ENCODE measurements at places on chromosomes 7 and 10. TPM values are rescaled to one million over a fixed set of nuclear protein-coding genes. Genes with fewer than 3 reads are reported as not detected.

- no peak for DNase-seq
- H3K27ac ChIP-seq, result peak overlapping the region; percentile 38
- 0 out of 2 replicates have a peak, but pooled peaks cover 1% of the 10 kb centered on the region for H3K36me3 ChIP-seq
- H3K4me1 ChIP-seq, result peaks cover 12% of the 10 kb centered on the region
- no peaks in the 10 kb centered on the region for H3K27me3 ChIP-seq
- H3K4me3 ChIP-seq, result peak overlapping the region; percentile 54
Measured at GRCh38 chr10:119205894-119206602, 1.3 kb upstream of the GRK5 start.

DNA sequence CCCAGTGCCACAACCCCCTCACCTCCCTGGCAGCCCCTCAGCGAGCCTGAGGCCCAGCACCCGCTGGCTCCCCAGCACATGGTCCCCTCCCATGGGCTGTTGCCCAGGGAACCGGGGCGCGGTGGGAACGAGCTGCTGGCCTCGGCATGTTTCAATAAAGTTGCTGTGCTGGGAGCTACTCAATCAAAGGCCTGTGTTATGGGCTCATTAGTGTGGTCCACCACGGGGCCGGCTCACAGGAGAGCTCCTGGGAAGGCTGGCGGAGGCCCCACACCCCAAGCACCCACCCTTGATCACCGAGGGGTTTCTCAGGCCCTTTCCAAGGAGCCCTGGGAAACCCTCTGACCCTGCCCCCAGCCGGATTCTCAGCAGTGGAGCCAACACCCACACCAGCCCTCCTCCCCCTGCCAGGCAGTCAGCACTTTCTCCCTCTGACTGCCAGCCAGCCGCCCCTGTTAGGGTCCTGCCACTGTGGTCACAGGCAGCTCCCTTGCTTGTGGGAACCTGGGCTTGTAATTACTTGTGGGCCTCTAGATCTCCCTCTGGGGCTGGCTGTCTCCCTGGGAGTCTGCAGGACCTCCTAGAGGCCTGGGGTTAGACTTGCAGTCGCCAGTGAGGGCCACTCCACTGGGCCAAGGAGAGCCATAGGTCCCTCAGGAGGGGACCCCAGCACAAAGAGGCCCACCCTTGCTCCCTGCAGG lies 24.8 kb upstream of the TRIM8 start:
- DNase-seq, result no peak
- H3K4me3 ChIP-seq, result no peak overlapping the region
- H3K4me1 ChIP-seq, result peaks cover 32% of the 10 kb centered on the region
- no peaks in the 10 kb centered on the region for H3K27me3 ChIP-seq
- 0 out of 2 replicates have a peak overlapping the region, but pooled peaks have one; percentile 12 for H3K27ac ChIP-seq
- H3K36me3 ChIP-seq, result peaks cover 28% of the 10 kb centered on the region

GRCh38 chr10:29751684-29752083 lies 116.9 kb upstream of the SVIL start:
- H3K27ac ChIP-seq, result no peak overlapping the region
- no peak for DNase-seq
- H3K36me3 ChIP-seq, result no peaks in the 10 kb centered on the region
- peaks cover 2% of the 10 kb centered on the region for H3K27me3 ChIP-seq

GRCh38 chr10:60732198-60732806 lies 46.0 kb upstream of the CDK1 start:
- H3K27me3 ChIP-seq, result peaks cover 51% of the 10 kb centered on the region
- 0 out of 2 replicates have a peak, but pooled peaks cover 2% of the 10 kb centered on the region for H3K4me1 ChIP-seq
- no peak overlapping the region for H3K4me3 ChIP-seq

DNA sequence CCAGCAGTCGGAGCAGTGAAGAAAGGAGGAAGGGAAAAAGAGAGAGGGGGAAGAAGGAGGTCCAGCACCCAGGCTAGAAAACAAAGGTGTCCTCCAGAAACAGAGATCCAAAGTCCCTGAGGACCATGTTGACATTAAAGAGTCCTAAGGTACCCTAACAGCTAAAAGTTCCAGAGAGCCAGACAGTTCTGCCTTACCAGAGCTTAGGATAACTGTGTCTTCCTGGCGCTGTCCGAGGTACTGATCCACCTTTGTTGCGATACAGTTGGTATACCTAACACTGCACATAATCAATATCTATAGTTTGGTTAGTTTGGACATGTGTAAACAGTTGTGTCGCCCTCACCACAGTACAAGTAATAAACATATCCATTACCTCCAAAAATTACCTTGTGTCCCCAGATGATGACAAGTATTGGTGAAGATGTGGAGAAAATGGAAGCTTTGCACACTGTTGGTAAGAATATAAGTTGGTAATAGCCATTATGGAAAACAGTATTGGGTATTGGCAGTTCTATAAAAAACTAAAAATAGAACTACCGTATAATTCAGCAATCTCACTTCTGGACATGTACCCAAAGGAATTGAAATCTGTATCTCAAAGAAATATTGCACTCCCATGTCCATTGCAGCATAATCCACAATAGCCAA lies 59.8 kb downstream of the GRID1 start:
- no peak overlapping the region for H3K4me3 ChIP-seq
- H3K4me1 ChIP-seq, result no peaks in the 10 kb centered on the region
- H3K27ac ChIP-seq, result no peak overlapping the region
- H3K27me3 ChIP-seq, result no peaks in the 10 kb centered on the region
- H3K36me3 ChIP-seq, result no peaks in the 10 kb centered on the region

DNA sequence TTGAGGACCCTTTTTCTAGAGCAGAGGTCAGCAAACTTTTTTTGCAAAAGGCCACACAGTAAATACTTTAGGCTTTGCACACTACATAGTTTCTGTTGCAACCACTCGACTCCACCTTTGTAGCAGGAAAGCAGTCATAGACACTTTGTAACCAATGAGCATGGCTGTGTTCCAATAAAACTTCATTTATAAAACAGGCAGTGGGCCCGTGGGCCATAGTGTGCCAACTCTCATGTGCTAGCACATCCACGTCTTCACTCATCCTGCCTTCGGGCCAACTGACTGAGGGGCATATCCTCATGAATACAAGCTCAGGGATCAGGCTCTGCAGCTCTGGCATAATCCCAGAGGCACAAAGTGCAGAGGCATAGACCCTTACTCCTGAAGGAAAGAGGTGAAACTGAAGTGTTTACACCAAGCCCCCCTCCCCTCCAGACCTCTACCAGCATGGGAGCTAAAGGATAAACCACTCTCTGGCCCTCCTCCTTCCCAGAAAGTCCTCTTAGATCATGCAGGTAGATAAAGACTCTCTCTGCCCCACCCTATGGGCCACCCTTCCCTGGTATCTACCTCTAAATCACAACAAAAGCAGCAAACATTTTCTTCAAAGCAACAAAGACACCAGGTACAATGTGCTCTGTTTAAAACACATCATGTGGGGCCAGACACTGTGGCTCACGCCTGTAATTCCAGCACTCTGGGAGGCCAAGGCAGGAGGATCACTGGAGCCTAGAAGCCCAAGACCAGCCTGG lies 71.0 kb downstream of the DLG5 start:
- H3K27me3 ChIP-seq, result no peaks in the 10 kb centered on the region
- no peak overlapping the region for H3K4me3 ChIP-seq
- H3K36me3 ChIP-seq, result peaks cover 35% of the 10 kb centered on the region
- no peaks in the 10 kb centered on the region for H3K4me1 ChIP-seq

- H3K27me3 ChIP-seq, result no peaks in the 10 kb centered on the region
- no peaks in the 10 kb centered on the region for H3K36me3 ChIP-seq
- peak; percentile 40 for DNase-seq
- H3K27ac ChIP-seq, result no peak overlapping the region
- H3K4me1 ChIP-seq, result no peaks in the 10 kb centered on the region
- no peak overlapping the region for H3K4me3 ChIP-seq
Measured at GRCh38 chr7:24472093-24472492, 101.2 kb upstream of the PALS2 start.

DNA sequence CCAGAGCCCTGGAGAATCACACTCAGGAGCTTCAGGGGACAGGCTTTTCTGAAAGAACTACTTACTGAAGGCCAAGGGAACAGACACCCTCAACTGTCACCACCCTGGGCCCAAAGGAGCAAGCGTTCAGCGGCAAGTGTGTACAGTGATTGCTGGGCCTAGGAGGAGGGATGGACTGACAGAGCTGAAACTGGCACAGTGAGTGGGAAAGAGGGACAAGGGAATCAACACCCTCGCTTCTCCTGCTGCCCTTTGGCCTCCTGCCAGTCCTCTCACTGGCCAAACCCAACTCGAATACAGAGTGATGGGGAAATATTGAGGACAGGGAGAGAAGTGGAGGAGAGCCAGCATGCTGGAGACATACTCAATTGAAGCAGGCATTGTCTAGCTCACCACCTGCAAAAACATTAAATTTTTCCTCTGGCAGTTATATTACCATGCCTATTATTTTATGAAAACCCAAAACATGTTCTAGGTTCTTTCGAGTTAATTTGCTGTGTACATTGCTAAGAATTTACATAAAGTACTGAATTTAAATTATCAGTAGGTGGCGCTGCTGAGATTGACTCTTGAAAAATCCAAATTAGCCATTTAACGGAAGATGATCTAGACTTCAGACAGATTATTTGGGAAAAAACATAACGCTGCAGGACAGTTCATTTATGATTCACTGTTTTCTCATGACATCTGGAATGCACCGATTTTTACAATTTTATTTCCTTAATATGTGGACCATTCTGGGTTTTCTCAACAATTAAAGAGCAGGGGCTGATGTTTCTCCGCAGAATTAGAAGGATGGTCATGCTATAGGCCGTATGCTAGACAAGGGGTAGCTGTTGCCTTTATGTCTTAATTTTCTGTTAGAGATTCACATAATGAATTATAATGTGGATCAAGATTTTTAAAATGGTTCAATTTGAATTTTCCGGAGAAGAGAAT lies 14.7 kb upstream of the TMEM236 start:
- no peak overlapping the region for H3K27ac ChIP-seq
- H3K27me3 ChIP-seq, result no peaks in the 10 kb centered on the region
- no peaks in the 10 kb centered on the region for H3K4me1 ChIP-seq
- H3K4me3 ChIP-seq, result no peak overlapping the region

- no peaks in the 10 kb centered on the region for H3K4me1 ChIP-seq
- no peak overlapping the region for H3K27ac ChIP-seq
- H3K4me3 ChIP-seq, result no peak overlapping the region
- H3K36me3 ChIP-seq, result no peaks in the 10 kb centered on the region
- no peaks in the 10 kb centered on the region for H3K27me3 ChIP-seq
- peak; percentile 59 for DNase-seq
Measured at GRCh38 chr7:148540041-148540738, 50.4 kb upstream of the C7orf33 start.

GRCh38 chr10:58518775-58519174 lies 6.1 kb downstream of the BICC1 start:
- H3K36me3 ChIP-seq, result no peaks in the 10 kb centered on the region
- no peaks in the 10 kb centered on the region for H3K27me3 ChIP-seq
- H3K27ac ChIP-seq, result no peak overlapping the region
- DNase-seq, result peak; percentile 31

GRCh38 chr7:24756545-24757352 lies 515 bp downstream of the GSDME start:
- peak overlapping the region; percentile 86 for H3K27ac ChIP-seq
- no peaks in the 10 kb centered on the region for H3K27me3 ChIP-seq
- DNase-seq, result peak; percentile 59
- no peaks in the 10 kb centered on the region for H3K36me3 ChIP-seq

DNA sequence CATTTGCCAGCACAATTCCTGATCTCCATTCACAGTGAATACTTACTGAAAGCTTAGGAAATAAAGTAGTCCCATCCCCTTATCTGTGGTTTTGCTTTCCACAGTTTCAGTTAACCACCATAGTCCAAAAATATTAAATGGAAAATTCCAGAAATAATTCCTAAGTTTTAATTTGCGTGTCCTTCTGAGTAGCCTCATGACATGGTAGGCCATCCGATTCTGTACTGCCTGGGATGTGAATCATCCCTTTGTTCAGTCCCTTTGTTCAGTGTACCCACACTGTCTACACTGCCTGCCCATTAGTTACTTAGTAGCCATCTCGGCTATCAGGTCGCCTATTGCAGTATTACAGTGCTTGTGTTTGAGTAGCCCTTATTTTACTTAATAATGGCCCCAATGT lies 14.2 kb downstream of the RAB11FIP2 start:
- DNase-seq, result no peak
- H3K27ac ChIP-seq, result no peak overlapping the region
- H3K27me3 ChIP-seq, result no peaks in the 10 kb centered on the region
- 0 out of 2 replicates have a peak, but pooled peaks cover 2% of the 10 kb centered on the region for H3K36me3 ChIP-seq
- H3K4me3 ChIP-seq, result no peak overlapping the region
- H3K4me1 ChIP-seq, result no peaks in the 10 kb centered on the region

DNA sequence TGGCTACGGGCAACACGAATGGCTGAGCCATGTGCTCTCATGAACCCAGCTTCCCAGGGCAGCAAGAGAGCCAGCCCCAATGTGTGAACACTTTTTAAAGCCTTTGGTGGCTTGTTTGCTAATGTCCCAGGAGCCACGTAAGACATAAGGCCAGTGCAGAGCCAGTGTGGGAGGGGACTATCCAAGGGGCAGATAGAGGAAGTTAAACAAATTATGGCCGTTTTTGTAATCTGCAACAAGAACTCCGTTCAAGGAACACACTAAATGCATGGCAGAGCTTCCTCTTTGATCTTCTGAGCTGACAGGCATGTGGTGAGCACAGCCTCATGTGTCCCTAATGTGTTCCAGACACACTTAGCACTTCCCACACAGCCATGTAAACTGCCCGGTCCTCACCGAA lies 133.3 kb downstream of the TEX36 start:
- H3K4me1 ChIP-seq, result no peaks in the 10 kb centered on the region
- H3K4me3 ChIP-seq, result no peak overlapping the region
- H3K27ac ChIP-seq, result no peak overlapping the region
- DNase-seq, result no peak
- H3K36me3 ChIP-seq, result no peaks in the 10 kb centered on the region
- no peaks in the 10 kb centered on the region for H3K27me3 ChIP-seq

- H3K4me3 ChIP-seq, result no peak within 1 kb of the TSS
- H3K36me3 ChIP-seq, result no peaks in the 10 kb centered on the region
- no peaks in the 10 kb centered on the region for H3K4me1 ChIP-seq
- no peak for DNase-seq
Measured at GRCh38 chr10:70785190-70785589, at the start of gene TBATA. TBATA (minus strand) TSS chr10:70785377; CDS start chr10:70783379, 1,998 bp downstream.

- H3K27ac ChIP-seq, result no peak overlapping the region
- H3K36me3 ChIP-seq, result no peaks in the 10 kb centered on the region
- H3K4me1 ChIP-seq, result no peaks in the 10 kb centered on the region
Measured at GRCh38 chr10:67017218-67017617, 91.4 kb downstream of the LRRTM3 start.

- DNase-seq, result no peak
- peaks cover 16% of the 10 kb centered on the region for H3K36me3 ChIP-seq
- peaks cover 21% of the 10 kb centered on the region for H3K4me1 ChIP-seq
- H3K27ac ChIP-seq, result no peak overlapping the region
- H3K27me3 ChIP-seq, result no peaks in the 10 kb centered on the region
Measured at GRCh38 chr10:13790196-13790595, 203.4 kb downstream of the PRPF18 start.

DNA sequence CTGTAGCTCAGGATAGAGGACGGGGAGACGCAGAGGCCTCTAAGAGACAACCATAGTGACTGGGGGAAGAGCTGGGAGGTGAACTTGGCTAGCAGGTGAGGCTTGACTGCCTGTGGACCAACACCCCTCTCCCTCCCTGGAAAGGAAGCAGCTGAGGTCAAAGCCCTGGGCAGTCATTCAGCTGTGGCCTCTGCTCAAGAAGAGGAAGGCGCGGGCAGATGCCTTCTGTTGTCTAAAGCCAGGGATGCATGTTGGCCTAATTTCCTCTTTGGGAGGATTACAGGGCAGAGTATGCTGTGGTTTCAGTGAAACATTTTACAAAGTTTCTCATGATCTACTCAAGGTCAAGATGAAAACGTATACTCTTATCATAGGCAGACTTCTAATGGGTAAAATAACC lies 327.1 kb downstream of the PRPF18 start:
- no peak overlapping the region for H3K4me3 ChIP-seq
- no peaks in the 10 kb centered on the region for H3K36me3 ChIP-seq
- H3K4me1 ChIP-seq, result peaks cover 9% of the 10 kb centered on the region

Gene IGFBP1
- not detected for polyA plus RNA-seq

Gene PLEKHS1
- not detected for polyA plus RNA-seq

Gene ABCC2
- 0.22 TPM for polyA plus RNA-seq

Gene PLXNA4
- polyA plus RNA-seq, result 0.01 TPM

Gene PHTF2
- polyA plus RNA-seq, result 28.3 TPM

Gene ZNF789
- polyA plus RNA-seq, result 8.9 TPM

Gene GPR26
- polyA plus RNA-seq, result not detected

Gene COL13A1
- polyA plus RNA-seq, result 31.3 TPM

Gene CALML5
- not detected for polyA plus RNA-seq

Gene C7orf57
- polyA plus RNA-seq, result not detected
